NCI-H510A (cell line): ENCODE measurements at places on chromosomes 13 and 19.
A peak's percentile ranks its signal among the peaks of the same experiment; 100 is the strongest.

GRCh38 chr19:48997972-48998371 lies 4.3 kb downstream of the RUVBL2 start:
- peak; percentile 54 for DNase-seq

GRCh38 chr19:44747739-44748425 lies 626 bp upstream of the BCL3 start:
- DNase-seq = no peak

DNA sequence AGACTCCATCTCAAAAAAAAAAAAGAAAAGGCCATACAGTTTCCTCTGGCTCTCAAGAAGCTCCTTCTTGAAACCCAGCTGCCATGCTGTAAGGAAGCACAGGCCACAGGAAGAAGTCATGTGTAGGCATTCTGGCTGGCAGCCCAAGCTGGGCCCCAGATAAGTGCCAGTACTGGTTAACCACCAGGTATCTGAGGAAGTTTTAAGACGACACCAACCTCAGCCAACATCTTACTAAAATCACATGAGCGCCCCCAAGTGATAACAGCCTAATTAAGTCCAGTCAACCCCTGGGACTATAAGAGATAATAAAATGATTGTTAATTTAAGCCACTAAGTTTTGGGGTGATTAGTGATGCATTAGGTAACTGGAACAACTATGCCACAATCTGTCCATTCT lies 27.4 kb upstream of the AKT2 start:
- DNase-seq = no peak

DNA sequence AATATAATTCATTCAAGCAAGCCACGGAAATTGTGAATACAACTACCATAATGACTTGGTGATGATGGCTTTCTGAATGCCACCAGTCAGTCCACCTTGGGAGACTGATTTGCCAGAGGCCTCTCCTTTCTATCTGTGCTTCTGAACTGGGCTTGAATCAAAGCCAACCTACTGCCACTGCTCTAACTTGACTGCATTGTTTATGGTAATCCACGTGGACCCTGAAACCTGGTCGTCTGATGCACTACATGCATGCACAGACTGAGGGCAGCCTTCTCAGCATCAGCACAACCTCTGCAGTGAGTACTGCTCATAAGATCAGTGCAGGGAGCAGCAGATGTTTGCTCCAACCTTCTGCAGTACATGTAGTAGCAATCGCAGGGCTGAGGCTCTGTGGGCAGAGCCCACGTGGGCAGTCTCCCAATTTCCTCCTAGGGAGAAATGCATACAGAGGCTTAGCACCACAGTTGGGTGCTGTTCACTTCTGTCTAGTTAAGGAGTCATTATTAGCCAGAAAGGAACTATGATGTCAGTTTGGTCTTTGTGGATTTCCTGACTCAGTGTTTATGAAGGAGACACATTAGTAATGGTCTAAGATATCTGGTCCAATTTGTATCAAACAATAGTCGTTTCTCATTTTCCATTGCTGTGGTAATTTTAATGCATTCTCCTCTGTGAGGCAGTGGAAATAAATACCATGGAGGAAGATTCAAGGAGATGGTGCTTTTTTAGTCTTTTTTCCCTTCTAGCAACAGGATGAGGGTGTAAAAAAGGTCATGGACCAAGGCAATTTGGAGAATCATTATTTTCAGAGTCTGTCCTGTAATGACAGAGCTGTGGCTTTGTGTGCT lies 82.5 kb downstream of the AKAP11 start:
- DNase-seq = no peak
